ENCODE measurements at places on chromosomes 5 and 9.

GRCh38 chr5:101877451-101877850 is 418.6 kb downstream of the SLCO4C1 start:
- DNase-seq, result no peak

DNA sequence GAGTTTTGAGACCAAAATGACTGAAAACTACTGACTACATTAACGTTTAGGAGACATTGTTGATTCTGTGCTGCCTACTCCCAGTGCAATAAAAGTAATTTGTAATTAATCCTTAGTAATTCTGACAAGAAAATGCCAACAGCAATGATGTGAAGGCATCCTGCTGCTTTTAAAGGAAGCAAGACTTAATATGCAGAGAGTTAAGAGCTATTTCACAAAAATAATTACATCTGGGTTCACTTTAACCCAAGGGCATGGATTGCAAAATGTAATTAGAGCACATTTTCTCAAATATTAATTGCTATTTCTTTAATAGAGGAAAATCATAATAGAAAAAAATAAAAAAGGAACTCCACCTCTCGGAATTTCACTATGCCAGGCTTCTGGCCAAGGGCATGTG is 22.7 kb upstream of the TNFSF8 start:
- no peak for DNase-seq

DNA sequence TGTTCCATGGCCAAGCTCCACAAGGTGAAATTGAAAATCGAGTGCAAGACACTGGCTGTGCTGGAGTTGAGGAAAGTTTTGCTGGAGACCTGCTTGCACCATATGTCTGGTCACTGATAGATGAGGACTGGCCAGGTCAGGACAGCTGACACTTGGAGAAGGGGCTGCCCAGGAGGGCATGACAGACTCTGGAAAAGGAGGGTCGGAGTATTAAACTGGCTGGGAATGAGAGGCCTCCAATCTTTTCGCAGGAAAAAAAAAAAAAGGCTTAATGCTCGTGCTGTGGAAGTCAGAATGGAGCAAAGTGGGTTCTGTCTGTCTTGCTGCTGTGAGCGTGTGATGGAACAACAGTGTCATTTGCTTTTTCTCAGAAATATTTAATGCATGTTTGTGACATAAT is 5.5 kb downstream of the TENT4A start:
- no peak for DNase-seq

DNA sequence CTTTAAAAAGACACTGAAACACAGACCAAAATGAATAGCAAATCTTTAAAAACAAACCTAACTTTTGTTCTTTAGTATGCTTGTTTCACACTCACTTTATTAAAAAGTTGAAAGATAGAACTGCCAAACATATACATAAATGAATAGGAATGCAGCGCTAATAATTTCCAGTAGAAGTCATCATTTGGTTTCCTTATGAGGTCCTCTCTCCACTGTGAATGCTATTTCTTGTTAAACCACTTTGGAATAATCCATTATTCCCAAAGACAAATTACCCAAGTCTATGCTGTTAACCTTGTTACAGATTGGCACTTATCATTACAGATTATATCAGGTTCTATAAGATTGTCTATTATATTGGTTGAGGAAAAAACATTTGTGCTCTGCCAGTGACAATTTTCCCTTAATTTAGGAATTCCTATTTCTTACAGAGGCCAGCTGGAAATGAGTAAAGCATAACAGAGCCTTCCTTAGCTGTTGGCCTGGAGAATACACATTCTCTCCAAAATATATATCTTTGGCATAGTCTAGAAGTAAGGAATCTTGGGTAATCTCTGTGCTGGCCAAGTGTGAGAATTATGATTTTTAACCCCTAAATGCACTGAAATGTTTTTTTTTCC is 29.3 kb upstream of the MINAR2 start:
- DNase-seq, result no peak

DNA sequence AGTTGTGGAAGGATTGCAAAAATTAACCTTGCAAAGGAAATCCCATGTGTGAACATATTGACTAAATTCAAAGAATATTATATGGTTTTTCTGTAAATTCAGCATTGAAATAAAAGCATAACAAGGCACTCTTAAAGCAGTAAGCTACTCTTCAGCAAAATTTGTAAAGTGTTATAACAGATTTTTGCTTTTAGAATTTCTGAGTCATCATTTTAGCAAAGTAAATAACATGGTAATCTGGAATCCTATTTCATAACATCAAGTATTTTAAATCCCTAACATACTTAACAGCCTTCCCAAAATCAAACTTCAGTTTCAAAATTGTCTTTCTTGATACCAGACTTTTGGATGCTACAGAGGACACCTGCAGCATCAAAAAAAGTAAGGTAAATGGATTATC is 436.0 kb upstream of the CDH9 start:
- DNase-seq, result no peak

GRCh38 chr5:126098330-126099017 is 324.7 kb upstream of the GRAMD2B start:
- DNase-seq, result no peak
